ENCODE measurements at places on chromosomes 5 and 9.

DNA sequence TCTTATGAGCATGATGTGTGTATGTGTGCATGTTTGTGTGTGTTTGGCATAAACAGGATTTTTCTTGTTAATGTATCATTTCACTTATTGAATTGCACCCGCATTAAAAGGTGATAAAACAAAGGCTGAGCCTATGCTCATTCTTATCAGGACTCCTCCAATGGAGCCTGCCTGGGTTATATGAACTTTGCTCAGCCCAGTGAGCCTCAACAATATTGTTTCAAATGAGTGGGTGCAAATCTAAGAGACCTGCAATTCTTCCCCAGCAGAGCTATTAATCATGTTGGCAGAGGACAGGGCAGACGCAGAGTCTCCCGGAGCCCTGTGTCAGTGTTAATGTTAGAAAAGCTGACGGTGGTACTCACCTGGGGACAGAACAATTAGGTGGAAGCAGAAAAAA is 71.6 kb downstream of the SH3RF2 start:
- no peak for DNase-seq

DNA sequence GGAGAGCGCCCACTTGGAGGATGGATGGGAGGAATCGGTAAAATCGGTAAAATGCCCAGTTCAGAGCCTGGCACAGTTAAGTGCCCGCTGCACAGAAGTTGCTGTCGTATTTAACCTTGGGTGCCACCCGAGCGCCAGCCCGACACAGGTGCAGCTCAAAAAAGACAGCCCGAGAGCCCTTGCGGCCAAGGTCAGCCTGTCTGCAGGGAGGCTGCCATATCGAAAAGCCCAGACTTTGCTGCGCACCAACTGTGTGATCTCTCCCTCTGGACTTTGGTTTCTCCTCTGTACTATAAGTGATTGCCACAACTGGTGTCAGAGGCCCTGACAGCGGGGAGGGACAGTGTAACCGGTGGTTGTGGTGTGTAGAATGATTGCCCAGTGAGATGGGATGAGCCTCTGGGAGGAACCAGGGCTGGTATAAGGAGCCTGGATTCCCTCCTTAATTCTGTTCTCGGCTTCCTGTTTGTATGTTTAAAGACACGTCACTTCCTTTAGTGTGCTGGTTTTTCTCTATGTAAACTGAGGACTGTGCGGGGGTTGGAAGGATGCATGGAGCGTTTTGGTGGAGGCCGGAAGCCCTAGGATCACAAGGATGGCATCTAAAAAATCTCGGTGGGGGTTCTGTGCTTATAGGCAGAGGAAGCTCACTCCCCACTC is 792 bp downstream of the NTMT1 start:
- DNase-seq, result no peak

GRCh38 chr9:127390563-127390962 is 6.4 kb upstream of the SLC2A8 start:
- DNase-seq, result no peak

- no peak for DNase-seq
Measured at GRCh38 chr9:95174038-95174437, 143.5 kb downstream of the FANCC start.

DNA sequence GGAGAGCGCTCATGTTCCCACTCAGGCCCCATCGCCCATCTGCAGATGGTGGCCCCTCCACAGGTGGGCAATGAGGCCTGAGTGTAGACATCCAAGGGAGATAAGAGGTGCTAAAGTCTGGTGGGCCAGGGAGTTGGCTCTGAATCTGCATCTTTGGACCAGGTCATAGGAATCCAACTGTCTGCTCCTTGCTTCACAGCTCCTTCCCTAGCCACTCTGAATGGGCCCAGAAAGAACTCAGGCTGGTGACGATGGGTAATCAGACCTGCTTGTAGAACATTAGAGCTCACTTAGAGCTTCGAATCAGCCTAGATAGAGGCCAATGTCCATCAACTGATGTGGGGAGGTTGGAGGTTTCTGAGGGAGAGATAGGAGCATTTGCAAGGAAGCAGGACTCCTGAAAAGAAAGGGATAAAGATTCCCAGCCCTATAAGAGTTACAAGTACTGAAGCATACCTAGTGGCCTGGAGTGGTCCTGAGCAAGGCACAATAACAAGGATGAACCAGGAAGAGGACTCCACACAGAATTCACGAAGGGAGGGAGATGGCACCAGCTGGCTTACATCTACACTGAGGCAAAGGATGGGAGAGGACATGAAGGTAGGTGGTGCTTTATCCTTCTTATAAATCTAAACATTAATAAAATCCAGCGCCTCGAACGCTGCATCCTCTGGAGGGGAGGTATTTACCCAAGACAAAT is 132.8 kb upstream of the ALDH1B1 start:
- no peak for DNase-seq

- DNase-seq, result no peak
Measured at GRCh38 chr9:18866121-18866831, 166.7 kb downstream of the SAXO1 start.

DNA sequence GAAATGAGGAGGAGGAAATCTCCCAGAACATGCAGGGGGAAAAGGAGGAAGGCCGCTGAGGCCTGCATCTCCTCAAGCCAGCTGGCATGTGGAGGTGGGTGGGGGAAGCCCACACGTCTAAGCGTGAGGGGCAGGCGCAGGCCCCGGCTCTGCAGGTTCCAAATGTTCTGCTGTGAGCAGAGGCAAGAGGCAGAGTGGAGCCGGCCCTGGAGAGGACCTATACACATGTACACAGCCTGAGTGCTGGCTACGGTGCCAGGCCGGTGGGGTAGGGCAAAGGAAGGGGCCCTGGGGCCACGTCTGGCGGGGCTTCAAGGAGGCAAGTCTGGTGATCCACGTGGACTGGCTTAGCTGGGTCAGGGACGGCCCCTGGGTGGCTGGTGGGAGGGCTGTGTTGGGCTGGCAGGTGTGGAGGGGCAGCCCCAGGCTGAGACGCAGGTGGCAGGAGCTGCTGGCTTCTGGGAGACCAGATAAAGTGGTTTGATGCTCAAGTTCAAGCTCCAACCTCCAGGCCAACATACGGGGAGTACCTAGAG is 26.4 kb downstream of the LPCAT1 start:
- no peak for DNase-seq

- DNase-seq, result no peak
Measured at GRCh38 chr5:143177263-143177983, 226.1 kb downstream of the NR3C1 start.

DNA sequence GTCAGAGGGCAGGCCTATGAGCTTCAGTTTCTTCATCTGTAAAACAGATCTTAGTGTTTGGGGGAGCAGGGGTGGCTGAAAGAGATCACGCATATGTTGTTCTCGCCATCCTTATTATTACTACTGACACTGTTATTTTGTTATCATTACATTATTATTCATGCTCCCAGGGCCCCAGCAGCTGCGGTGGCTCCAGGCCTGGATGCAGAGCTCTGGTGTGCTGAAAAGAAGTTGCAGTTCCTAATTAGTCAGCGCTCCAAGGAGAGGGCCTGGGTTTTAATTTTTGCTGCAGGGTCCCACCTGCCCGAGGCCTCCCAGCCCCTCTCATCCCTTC is 19.5 kb downstream of the CXXC5 start:
- peak; percentile 42 for DNase-seq

- DNase-seq, result no peak
Measured at GRCh38 chr9:106829666-106830408, 33.1 kb upstream of the ZNF462 start.

GRCh38 chr5:178644826-178645545 is 18.1 kb upstream of the CLK4 start:
- DNase-seq, result no peak

DNA sequence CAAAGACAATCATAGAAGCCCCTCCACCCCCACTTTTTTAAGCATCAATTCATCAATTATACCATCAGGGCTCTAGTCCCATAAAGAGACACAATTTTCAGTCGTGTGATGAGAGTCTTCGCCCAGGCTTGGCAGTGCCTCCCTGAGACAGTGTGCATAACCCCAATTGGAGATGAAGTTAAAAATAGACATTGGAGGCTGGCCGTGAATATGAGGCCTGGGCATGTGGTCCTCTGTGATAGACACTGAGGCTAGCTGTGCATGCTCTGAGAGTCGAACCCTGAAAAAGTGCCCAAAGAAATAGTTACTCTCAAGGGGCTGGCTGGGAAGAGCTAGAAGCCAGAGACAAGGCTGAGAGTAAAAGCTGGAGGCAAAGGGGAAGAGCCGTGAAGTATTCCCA is 248.6 kb upstream of the NR4A3 start:
- no peak for DNase-seq

GRCh38 chr5:178399701-178400095 is 167.1 kb upstream of the PHYKPL start:
- DNase-seq, result no peak

DNA sequence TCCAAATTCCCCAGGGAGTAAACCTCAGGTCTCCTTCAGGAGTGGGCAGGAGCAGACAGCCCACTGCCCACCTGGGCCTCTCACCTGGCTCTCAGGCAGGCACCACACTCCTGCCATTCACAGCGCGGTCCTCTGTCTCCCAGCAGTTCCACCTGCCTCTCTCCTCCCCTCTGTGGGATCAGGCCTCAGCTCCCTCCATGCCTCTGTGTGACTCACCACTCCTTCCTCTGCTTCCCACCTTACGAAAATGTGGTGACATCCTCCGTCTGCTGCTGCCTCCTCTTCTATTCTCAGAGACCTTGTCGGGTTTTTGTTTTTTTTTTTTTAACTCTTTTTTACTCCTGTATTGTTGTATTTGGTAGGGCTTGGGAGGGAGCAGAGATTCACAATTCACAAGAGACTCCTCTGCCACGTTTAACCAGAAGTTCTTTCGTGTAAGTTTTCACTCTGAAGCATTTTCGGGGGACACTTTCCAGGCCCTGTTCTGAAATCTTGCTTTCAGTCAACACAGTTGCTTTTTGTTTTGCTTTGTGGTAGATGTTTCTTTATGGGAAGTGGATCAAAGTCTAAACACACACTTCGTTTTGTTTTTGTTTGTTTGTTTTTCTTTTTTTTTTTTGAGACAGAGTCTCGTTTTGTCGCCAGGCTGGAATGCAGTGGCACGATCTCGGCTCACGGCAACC is 21.1 kb upstream of the CDKN2AIPNL start:
- DNase-seq, result no peak

GRCh38 chr9:1077616-1078015 is 27.5 kb downstream of the DMRT2 start:
- no peak for DNase-seq

GRCh38 chr9:122145592-122145863 is 14.1 kb downstream of the NDUFA8 start:
- DNase-seq, result no peak

GRCh38 chr9:35767458-35767857 is 13.4 kb upstream of the MSMP start:
- no peak for DNase-seq

DNA sequence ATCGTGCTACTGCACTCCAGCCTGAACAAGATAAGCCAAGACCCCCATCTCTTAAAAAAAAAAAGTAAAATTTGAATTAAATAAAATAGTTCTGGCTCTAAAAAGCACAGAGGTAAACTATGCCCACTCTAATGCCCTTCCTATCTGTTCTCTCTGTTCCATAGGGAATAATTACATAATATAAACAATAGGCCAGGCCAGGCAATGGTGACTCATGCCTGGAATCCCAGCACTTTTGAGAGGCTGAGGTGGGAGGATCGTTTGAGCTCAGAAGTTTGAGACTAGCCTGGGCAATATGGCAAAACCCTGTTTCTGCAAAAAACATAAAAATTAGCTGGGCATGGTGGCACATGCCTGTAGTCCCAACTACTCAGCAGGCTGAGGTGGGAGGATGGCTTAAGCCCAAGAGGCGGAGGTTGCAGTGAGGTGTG is 47.4 kb downstream of the MYO10 start:
- no peak for DNase-seq

DNA sequence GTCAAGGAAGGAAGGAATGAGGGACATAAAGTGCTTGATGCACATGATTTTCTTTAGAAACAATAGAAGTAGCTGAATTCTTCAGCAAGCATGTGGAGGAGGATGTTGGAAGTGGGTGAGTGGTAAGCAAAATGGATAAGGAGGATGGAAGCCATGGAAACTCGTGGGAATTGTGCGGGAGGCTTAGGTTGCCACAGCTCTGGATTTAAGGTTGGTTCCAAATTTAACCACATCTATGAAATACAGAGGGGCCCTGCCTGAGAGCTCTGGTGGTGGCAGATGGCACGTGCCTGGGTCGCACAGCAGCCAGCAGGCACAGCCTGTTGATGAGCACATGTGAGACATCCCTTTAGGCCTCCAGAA is 284.7 kb downstream of the SMARCA2 start:
- DNase-seq, result no peak

DNA sequence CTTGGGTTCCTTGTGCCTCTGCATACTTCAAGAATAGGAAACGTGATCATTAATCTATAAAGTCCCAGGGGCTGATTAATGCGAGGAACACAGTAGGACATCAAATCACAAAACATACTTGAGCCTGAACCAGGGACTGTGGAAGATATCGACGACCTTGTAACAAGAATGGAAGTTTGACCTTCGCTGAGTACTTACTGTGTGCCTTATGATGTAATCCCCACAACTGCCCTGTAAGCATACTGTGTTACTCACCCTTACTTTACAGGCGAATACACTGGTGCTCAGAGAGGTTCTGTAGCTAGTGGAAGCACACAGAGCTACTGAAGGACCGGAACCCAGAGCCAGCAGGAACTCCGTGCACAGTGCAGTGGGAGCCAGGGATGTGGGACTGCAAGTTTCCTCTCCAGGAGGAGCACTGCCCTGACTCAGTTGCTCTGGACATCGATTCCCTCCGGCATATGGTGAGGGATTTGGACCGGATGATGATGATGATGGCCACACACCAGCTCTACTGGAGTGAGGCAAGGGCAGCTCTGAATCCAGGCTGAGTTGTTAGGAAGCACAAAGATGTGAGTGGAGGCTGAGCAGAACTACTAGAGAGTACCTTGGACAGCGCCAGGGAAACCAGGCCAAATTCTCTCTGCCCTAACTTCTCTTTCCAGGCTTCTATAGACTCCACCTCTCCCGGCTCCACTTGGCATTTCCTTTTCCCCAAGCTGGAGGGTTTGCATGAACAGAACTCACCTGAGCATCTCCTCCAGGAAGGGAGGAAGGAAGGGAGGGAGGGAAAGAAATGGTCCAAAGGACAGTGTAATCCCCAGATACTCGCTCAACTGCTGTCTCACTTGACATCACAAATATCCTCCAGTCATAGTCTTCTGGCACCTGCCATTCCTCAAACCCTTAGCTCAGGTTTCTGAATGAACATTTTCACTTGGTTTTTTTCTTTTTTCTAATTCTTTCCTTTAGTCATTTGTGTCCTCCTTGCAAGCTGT is 1.5 kb upstream of the GABBR2 start:
- peak; percentile 5 for DNase-seq

GRCh38 chr5:83924891-83925290 is 204.2 kb upstream of the HAPLN1 start:
- DNase-seq, result no peak

DNA sequence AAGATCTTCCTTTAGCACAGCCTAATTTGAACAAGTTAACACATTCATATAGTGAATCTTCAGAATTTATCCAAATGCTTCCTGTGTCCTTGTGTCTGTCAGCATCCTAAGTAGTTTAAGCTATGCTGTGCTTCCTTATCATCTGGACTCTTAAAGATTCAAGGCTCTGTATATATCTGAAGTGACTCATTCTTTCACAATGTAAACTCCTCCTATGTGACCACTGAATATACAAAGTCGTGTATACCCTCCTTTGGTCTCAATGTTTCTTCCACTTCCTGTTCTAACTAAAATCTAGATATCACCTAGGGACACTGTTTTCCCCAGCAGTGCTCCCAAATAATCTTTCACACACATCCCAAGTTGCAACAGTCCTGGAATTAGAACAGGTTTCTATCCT is 935.7 kb upstream of the NUDT12 start:
- no peak for DNase-seq

Data from SK-N-MC (cell line).